ENCODE measurements at places on chromosomes 4 and X.
A peak's percentile ranks its signal among the peaks of the same experiment; 100 is the strongest.

DNA sequence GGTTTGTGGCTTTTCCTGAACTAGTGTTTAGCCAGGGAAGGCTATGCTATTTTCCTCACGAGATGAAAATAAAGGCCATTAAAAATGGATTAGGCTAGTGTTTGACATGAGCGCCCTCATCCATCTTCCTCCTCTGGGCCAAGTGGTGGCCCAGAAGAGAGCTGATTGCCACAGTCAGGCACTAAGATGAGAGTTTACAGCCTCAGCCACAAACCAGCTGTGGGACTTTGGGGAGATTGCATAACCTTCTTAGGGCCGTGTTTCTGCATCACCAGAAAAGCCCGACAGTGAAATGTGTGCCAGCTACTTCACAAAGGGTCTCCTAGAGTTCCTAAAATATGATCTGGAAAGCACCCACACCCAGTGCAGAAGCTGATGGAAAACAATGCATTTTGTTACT is 42.3 kb upstream of the LNX1 start:
- no peak for DNase-seq

GRCh38 chr4:135371137-135371536 is 1169.5 kb upstream of the PABPC4L start:
- DNase-seq = no peak

DNA sequence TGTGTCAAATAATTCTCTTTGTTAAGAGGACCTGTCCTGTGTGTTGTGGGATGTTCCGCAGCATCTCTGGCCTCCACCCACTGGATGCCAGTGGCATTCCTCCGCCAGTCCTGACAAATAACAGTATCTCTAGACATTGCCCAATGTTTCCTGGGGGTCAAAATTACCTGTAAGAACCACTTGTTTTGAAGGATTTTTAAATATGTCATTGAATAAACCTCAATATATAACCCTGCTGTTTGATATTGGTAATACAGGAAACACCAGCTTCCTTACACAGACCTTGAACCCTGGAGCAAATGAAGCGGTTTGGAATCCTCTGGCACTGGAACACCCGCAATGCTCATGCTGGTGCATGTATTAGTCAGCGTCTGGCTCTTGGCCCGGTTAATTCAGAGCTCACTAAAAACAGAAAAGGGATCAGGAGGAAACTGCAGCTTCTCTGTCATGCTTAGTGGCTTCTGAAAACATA is 101.3 kb downstream of the TBL1X start:
- DNase-seq = peak; percentile 6

DNA sequence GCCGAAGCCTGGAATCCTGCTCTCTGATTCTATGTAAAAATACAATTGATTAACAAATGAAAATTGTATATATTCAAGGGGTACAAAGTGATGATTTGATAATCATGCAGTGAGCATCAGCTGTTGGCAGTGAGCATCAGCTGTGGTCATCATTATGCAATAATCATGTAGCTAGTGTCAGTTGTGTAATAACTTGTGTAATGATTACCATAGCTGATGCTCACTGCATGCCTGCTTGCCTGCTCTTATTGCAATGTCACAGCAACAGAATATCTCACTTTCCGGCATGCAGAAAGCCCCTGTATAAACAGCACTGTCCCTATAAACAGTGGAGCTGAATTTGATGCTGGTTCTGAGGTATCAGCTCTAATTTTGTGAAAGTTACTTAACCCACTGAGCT is 46.8 kb downstream of the SULT1B1 start:
- DNase-seq = no peak

- no peak for DNase-seq
Observed at GRCh38 chrX:132017431-132018185, 5.5 kb upstream of the STK26 start.

- no peak for DNase-seq
Observed at GRCh38 chr4:24477919-24478318, 106.4 kb downstream of the DHX15 start.

DNA sequence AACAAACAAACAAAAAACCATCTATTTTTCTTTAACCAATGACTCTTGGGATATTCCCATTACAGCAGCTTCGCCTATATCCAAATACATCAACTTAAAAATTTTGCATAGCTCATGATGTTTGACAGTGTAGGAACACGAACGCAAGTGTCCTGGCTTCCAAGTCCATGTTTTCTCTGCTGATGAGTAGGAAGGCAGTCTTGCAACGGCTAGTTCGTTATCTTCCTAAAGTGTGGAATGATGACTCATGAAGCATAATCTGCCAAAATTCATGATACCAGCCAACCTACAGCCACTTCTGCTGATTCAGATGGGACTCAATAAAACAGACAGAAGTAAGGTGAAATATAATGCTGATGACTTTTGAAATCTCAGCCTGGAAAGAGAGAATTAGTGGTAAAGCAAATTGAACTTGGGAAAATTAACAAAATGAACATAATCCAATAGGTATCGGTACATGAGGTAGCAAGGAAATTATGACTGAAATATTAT is 6.4 kb upstream of the SEPTIN11 start:
- no peak for DNase-seq

DNA sequence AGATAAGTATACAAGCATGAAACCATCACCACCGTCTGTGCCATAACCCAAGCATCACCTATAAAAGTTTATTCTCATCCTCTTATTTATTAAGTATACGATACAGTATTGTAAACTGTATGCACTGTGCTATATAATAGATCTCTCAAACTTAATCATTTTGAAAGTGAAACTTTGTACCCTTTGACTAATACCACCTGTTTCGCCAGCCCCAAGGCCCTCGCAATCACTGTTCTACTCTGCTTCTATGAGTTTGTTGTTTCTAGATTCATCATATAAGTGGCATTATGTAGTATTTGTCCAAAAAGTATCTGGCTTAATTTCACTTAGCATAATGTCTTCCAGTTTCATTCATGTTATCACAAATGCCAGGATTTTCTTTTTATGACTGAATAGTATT is 72.1 kb upstream of the DOCK11 start:
- DNase-seq = no peak

DNA sequence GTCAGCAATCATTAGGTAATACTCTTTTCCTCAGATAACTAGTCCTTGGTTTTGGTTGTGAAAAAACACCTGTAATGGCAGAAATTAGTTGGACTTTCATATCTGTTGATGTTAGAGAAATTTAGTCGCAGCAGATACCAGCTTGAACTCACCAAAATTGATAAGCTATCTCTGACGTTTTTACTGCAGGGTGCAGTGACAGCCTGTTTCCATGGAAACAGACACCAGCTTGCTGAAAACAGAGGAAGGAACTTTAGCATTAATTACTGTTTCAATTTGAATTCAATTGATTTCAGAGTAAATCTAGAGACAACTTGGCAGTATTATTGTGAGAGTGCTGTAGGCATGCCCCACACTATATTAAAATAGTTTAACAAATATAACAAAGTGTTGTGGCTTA is 246.5 kb downstream of the PPP1R2C start:
- no peak for DNase-seq

GRCh38 chrX:126164226-126164625 is 1.9 kb downstream of the DCAF12L2 start:
- no peak for DNase-seq

GRCh38 chrX:71618303-71618721 is at the start of gene CXCR3:
TSS of gene CXCR3 (minus strand) at chrX:71618511. CDS start at chrX:71618449, 62 bp downstream.
- DNase-seq = peak; percentile 85

DNA sequence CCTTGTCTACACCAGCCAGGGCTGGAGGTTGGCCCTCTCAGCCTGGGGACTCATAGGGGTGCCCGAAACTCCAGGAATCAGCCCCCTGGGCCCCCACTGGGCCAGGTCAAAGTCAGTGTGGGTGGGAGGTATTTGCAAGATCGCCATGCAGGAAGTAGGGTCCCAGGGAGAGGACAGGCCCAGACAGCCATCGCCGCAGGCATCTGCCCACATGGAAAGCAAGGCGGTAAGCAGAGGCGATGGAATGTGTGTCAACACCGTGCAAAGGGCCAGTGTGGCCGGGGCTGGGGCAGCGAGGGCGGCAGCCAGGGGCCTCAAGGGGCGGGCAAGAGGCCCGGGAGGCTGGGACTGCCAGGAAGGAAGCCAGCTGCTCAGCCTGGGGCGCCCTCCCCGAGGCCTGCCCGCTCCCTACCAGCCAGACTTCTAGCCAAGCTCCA is 19.3 kb upstream of the DUSP9 start:
- no peak for DNase-seq

- no peak for DNase-seq
Observed at GRCh38 chr4:119313237-119313636, 8.7 kb downstream of the FABP2 start.

GRCh38 chr4:3407171-3407771 is 34.5 kb upstream of the HGFAC start:
- DNase-seq = no peak

- DNase-seq = no peak
Observed at GRCh38 chr4:24921491-24921890, 8.6 kb upstream of the CCDC149 start.

DNA sequence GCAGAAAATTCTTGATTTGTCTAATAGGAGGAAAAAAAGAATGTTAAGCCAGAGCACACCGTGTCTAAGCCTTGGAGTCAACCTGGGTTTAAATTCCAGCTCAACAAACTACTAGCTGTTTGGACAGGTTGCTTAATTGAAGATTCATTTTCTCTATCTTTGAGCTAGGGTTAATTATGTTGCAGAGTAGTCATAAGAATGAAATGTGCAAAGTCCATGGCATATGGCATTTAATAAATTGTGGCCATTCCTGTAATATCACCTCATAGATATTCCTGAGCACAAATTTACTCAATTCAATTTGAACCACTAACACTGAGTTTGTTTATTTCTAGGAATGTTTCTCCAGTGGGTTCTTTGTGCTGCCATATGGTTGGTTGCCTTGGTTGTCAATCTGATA is 4.6 kb downstream of the TMEM144 start:
- no peak for DNase-seq

DNA sequence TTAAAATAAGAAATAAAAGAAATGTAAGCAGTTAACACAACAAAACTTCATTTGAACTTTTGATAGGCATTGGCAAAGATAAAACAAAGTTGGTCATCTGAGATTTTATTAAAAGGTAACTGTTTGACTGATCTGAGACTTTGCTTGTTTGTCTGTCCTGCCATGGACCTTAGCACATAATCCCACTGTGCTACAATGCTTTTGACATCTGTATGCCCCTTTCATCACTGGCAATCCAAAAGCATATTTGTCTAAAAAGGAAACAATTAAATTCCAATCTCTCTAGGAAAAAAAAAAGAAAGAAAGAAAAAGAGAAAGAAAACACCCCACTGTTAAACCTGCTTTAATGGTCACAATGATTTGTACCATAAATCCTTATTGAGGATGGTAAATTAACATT is 231.0 kb downstream of the DACH2 start:
- DNase-seq = no peak

- no peak for DNase-seq
Observed at GRCh38 chrX:6052111-6052745, 176.4 kb downstream of the NLGN4X start.

DNA sequence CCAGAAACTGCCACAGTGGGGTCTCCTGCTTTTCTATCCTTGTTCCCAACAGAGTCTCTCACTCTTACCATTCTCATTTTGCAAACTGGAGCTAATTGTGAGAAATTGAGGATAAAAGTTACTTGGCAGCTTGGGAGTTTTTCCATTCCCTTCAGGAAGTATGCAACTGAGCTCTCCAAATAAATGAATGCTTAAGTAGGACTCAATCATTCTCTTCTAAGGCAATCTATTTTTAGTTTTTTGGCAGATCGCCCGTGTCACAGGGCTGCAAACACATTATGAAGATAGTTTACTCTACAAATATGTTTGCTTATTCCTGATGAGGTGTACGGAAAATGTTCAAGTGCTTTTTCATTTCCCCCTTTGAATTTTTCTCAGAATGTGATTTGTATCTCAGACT is 5.3 kb downstream of the ASB11 start:
- DNase-seq = no peak

GRCh38 chr4:163556177-163556576 is 61.7 kb downstream of the TMA16 start:
- DNase-seq = no peak

DNA sequence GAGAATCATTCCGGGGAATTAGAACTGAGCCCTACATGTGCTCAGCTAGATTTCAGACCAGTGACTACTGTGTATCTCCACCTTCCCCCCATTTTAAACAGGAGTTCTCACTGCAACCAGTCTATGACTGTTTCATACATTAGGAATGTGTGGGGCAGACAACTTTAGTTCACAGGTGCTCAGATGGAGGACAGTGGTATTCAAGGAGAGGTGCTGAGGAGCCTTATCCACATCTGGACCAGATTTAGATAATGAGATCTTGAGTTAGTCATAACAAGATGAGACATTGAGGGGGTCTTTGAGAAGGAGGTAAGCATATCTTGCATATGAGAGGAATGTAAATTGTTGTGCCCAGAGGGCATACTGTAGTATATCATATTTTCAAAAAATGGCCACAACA is 32.8 kb upstream of the RELL1 start:
- no peak for DNase-seq

GRCh38 chr4:58636381-58636780 is 1526.2 kb upstream of the IGFBP7 start:
- no peak for DNase-seq

DNA sequence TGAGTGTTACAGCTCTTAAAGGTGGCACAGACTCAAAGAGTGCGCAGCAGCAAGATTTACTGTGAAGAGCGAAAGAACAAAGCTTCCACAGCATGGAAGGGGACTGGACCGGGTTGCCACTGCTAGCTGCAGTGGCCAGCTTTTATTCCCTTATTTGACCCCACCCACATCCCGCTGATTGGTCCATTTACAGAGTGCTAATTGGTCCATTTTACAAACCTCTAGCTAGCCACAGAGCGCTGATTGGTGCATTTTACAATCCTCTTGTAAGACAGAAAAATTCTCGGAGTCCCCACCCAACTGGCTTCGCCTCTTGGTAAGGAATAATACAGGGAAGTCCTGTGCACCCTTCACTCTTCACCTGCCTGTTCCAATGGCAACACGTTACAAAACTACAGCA is 1.9 kb upstream of the SHROOM2 start:
- no peak for DNase-seq

DNA sequence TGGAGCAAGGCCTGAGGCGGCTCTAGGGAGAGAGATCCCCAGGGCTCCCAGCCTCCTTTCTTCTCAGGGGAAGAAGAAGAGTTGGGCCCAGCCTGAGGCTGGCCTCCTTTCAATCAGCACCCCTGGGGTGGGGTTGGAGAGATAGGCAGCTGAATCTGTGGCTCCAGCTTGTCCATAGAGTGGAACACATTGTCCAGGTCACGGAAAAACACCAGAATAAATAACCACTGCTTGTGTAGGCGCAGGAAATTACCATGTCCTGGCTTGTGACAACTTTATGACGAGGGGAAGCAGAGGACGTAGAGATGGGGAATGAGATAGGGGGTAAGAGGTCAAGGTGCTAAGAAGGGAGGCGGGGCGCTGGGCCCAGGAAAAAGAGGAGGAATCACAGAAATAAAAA is 80.8 kb upstream of the EFNB1 start:
- DNase-seq = no peak

DNA sequence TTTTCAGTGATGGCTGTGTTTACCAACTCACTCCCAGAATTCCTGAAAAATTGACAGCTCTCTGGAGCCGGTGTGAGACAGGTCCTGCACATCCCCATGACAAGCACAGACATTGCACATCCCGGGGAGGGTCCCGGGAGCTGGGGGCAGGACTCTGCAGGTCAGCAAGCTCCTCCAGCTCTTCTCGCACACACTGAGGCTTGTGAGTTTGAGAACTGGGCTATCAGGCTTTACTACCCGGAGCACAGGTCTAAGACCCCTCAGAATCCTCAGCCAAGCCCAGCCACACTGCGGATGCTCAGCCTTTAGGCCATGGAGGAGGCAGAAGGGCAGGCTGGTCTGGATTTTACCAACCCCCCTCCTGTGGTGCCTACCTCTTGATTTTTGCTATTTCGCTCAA is 5.6 kb upstream of the CLDN24 start:
- DNase-seq = no peak
